ENCODE measurements at places on chromosomes 12 and 14.

GRCh38 chr12:115857160-115857920, 420.2 kb downstream of the MED13L start:
- DNase-seq: no peak

GRCh38 chr12:120801146-120801545, 75.5 kb downstream of the ACADS start:
- DNase-seq: no peak

GRCh38 chr14:103517721-103518421, 4.8 kb downstream of the CKB start:
- peak; percentile 41 for DNase-seq

DNA sequence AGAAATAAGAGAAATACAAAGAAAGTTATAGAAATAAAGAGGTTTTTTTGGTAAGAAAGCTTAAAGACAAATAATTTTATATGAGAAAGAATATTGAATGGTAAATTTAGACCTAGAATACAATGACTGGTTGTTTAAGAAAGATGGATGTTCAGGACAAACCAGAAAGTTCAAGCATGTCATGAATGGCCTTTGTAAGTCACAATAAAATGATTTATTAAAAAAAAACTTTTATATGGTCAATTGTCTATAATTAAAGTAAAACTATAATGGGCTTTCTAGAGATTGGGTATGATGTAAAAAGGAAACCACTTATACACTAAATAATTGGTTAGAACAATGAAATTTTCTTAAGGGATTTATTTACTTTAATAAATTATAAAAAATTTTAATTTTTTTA, 19.8 kb upstream of the CAPRIN2 start:
- no peak for DNase-seq

DNA sequence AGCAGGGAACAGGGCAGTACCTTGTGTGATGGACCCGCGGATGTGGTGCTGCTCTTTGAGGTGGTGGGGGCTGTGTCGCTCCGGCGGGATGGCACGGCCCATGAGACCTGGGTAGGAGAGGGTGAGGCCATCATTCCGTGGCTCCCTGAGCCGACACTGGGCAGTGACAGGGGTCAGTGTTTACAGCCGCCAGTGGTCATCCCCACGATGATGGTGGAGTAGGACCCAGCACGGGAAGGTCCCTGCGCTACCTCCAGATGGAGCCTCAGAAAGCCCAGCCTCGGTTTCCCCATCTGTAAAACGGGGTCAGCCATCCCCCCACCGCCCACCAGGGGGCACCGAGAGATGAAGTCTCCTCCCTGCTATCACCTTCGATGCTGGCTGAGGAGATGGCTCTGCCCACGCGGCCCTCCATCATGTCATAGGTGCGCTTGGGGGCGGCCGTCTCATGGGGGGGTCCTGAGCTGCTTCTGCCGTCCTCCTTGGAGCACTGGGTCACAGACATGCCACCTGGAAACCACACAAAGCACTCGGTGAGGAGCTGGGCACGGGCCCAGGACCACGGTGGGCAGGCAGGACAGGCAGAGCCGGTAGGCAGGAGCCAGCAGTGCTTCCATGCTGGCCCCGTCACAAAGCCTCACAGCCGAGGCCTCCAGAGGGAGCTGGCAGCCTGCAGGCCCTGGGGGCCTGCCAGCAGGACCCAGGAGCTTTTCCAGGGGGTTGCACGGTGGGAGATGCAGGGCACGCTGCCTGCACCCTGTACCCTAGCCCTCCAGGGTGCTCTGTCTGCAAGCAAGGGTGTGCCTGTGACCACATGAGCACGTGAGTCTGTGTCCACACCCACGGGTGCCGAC, 53.1 kb downstream of the RFLNA start:
- DNase-seq: peak; percentile 26

DNA sequence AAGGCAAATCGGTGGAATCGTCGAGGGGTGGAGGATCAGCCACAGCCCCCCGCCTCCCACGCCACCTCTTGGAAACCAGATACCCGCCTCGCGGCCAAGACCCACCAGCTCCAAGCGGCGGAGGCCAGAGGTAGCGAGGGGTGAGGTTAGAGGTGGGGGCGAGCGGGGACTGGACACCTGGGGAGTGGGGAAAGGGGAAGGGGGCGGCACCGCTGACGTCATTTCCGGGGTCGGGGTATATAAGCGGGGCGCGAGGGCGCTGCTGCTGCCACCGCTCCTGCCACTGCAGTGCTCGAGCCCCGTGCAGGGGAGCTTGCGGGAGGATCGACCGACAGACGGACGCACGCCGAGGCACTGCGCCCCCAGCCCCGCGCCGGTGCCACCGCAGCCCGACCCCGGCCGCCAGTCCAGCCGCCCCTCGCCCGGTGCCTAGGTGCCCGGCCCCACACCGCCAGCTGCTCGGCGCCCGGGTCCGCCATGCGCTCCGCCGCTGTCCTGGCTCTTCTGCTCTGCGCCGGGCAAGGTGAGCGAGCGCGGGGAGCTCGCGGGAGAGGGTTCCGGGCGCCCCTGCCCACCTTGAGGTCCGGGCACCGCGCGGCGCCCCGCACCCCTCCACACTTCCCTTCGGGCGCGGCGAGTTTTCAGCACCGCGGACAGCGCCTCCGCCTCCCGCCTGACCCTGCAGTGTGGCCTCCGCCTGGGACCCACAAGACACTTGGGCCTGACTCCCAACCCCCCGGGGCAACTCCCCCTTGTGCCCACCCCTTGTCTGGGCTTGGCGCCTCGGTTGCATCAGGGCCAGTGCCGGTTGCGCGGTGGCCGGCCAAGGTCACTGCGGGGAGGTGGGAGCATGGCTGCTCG, at the start of gene CHGA:
Gene CHGA (plus strand): TSS at position 268 of the 861 bp plus-strand sequence. CDS start 210 bp downstream, at position 478.
- peak; percentile 47 for DNase-seq

- DNase-seq: no peak
Measured at GRCh38 chr12:50309950-50310349, 26.6 kb upstream of the LIMA1 start.

- DNase-seq: no peak
Measured at GRCh38 chr14:60206837-60207533, 41.8 kb upstream of the DHRS7 start.

DNA sequence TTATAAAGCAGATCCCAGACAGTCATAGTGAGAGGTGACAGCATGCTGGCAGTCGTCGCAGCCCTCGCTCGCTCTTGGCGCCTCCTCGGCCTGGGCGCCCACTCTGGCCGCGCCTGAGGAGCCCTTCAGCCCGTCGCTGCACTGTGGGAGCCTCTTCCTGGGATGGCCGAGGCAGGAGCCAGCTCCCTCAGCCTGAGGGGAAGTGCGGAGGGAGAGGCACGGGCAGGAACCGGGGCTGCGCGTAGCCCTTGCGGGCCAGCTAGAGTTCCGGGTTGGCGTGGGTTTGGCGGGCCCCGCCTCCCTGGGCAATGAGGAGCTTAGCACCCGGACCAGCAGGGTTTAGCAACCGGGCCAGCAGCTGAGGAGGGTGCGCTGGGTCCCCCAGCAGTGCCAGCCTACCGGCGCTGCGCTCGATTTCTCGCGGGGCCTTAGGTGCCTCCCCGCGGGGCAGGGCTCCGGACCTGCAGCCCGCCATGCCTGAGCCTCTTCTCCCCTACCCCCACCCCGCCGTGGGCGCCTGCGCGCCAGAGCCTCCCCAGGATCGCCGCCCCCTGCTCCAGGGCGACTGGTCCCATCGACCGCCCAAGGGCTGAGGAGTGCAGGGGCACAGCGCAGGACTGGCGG, 451.2 kb upstream of the DCN start:
- DNase-seq: no peak

DNA sequence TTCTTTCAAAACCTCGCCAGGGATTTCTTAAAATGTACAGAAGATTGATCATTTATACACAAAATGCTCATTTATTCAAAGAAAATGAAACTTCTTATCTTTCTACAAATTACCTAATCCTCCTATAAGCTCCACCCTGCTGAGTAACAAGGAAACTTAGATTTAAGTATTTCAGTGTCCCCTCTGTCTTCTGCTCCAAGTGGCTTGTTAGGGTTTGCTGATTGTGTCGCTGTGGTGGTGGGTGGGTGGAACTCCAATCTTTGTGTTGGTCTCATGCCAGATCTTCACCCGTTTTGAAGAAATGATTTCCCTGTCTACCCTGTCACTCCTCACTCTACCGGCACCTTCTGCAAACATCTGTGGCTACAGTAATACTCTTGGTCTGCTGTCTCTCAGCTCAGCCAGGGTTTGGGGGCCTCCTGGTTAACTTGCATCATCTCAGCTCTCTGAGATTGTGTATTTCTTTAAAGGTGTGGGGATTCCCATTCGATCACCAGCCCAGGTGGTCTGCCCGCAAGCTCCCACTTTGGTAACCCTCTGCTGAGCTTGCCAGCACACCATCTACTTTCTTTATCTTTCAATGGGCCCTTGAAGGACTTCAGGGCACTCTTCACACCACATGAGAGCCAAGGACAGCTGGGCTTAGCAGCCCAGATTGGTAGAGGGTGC, 73.8 kb downstream of the DRAM1 start:
- no peak for DNase-seq

DNA sequence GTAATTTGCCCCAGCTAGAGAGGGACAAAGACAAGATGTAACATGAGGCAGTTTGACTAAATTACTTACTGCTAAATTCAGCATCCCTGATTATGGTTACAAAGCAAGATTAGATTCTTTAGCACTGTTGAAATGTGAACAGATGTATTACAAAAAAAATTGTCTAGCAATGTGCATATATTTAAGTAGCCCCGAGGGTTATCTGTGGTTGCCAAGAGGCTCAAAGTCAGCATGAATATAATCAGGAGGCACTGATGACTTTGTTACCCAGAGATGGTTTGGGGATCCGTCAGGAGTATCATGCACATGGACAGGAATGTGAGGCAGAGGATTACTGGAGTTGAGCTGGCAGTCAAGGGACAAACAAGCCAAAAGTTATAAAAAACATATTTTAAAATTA, 356.9 kb upstream of the CCDC196 start:
- DNase-seq: no peak

DNA sequence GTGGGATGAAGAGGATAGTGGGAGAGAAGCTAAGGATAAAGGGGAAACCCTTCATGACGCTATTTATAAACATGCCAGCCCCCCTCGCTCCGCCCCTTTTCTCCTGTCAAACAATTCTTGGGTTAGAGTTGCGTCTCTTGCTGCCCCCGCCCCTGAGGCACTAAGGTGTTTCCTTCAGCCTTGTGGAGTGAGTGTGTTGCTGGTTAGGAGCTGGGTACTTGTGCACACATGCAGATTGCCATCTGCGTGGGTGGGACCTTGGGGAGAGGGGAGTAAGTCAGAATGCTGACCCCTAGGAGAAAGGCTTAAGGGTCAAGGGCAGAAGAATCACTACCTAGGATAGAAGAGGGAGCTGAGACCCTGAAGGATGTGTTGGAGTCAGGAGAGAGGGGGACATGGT, 5.4 kb downstream of the FOXJ2 start:
- DNase-seq: no peak

DNA sequence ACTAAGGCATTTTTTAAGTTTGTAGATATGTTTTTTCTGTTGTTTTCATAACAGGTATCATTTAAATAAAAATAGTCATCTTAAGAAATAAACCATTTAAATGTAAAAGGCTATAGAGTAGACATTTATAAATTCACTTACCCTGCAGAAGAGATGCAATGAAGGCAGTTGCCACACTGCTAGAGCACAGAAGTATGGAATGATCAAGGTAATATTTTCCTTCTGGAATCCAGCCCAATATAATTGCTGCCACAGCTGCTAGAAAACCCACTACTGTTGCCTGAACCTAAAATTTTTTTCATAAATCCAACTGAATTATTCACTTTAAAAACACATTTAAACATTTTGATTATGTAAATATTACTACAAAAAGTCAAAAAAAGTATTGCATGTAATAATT, 69.2 kb downstream of the SLC41A2 start:
- no peak for DNase-seq

GRCh38 chr14:21617614-21618013, 17.1 kb downstream of the OR10G2 start:
- no peak for DNase-seq

- DNase-seq: no peak
Measured at GRCh38 chr14:99554184-99554583, 49.8 kb downstream of the CCDC85C start.

DNA sequence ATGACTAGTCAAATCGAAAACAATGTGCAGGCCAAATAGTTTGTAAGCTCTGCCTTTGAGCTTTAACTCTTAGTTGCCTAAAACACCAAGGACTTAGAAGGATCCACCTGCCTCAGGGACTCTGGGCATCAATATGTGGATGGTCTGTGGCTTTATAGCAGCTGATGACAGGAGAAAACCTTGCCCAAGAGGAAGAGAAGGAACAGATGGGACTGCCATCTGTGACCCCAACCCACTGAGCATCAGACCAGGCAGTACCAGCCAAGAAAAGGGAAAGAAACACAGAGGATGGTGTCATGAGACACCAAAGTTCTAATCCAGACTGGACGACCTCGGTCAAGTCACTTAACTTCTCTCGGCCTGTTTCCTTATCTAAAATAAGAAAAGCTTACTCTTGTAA, 12.7 kb downstream of the TGFB3 start:
- no peak for DNase-seq

DNA sequence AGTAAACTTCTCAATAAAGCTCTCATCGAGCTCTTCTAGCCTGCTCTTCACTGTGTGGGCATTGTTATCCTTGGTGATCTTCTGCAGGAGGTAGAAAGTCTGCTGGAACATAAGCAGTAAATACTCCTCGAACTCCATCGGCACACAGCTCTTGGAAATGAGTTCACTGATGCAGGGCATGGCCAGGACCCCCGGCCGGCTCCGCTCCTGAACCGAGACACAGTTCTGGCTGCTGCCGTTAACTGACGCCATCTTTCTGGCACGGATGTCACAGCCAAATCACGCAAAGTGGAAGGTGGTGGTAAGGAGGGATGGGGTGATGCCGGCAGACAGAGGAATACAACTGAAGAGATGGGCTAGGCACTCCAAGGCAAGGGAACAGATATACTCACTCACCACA, 23.7 kb upstream of the EDDM3A start:
- DNase-seq: no peak

GRCh38 chr14:69238883-69239282, 21.1 kb upstream of the GALNT16 start:
- no peak for DNase-seq

- peak; percentile 87 for DNase-seq
Measured at GRCh38 chr14:93269341-93270068, 62.4 kb downstream of the UBR7 start.

DNA sequence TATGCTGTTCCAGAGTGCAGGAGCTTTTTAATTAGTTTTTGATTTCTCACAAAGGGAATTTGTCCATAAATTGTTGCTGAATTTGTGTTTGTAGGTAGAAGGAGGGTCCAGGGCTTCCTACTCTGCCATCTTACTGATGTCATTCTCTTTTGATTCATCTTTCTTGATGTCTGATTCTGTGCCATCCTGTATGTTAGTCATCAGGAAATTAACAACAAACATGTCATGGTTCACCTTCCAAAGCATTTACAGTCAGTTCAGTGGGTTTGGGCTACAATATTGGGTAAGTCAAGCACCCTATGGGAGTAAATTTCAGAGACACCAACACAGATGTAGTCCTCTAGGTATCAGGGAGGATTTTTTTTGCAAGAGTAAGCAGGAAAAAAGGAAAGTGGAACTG, 135.2 kb upstream of the SLC38A2 start:
- DNase-seq: peak; percentile 31

GRCh38 chr14:102479777-102480176, 29.8 kb downstream of the ANKRD9 start:
- DNase-seq: no peak

GRCh38 chr12:132451172-132451835, 38.6 kb upstream of the FBRSL1 start:
- DNase-seq: no peak

GRCh38 chr14:72576258-72576657, 317.6 kb downstream of the DPF3 start:
- peak; percentile 22 for DNase-seq

Data from GM23248 (cell line).